Fibroblast of the conjunctiva (primary cell): ENCODE measurements at places on chromosomes 2 and 18.

GRCh38 chr2:229071292-229071976 lies 199.7 kb downstream of the PID1 start:
- no peak for DNase-seq

- no peak for DNase-seq
Measured at GRCh38 chr2:223210489-223210888, 158.5 kb downstream of the KCNE4 start.

DNA sequence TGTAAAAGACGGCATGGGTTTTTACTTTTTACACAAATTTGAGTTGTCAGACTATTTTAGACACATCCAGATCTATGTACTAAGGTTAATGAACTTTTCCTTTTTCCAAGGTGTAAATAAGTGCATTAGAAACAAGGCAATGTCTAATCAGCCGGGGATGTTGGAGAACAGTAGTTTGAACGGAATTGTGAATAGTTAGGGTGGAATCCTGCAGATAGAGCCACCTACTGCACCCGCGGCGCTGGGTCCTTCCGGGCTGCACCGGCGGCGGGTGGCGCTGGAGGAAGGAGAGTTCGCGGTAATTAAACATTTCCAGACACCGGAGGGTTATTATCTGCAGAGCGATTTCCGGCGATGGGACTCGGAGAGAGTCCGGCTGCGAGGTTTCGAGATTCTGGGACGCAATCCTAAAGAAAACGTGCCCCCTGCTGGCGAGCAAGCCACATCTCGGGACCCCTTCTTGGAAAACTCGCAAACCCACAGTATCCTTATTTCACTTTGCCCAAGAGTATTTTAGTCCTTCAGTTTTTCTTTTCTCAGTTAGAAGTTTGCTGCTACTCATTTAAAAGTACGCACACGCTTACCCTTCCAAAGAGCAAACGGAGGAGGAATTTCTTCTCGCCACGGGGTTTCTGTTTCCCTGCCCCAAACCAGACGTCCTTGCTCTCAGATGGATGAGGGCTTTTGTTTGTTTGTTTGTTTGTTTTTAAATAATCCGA lies 4.5 kb upstream of the OSR1 start:
- peak; percentile 81 for DNase-seq

DNA sequence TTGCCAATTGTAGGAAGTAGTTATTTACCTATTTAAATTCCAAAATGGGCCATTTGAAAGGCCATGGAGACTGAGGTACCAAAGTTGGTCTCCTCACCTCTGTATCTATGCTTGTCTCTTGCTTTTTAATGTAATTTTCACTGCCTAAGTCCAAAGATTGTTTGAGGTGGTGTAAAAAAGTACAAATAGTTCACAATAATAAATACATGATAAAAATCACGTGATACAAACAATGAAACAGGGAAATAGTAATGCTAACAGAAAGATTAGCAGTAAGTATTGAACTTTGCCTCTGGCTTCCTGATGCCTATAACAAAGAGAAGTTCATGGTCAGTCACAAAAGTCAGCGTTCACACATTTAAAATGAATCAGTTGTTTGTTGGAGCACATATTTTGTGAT lies 67.6 kb downstream of the CNTNAP5 start:
- DNase-seq: no peak

DNA sequence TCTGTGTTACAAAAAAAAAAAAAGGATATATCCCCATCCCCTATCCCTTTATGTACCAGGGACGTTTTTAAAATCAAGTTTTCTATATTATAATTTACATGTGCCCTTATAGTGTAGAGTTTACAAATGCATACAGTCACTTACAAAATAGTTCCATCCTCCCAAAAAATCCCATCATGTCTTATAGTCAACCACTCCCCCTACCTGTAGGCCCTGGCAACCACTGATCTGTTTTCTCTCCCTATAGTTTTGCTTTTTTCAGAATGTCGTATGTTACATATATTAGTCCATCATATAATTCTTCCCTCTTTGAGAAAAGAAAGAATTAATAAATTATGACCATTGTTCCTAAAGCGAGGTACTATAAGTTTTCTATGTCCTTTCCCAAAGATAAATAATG lies 17.8 kb downstream of the CFAP210 start:
- no peak for DNase-seq

DNA sequence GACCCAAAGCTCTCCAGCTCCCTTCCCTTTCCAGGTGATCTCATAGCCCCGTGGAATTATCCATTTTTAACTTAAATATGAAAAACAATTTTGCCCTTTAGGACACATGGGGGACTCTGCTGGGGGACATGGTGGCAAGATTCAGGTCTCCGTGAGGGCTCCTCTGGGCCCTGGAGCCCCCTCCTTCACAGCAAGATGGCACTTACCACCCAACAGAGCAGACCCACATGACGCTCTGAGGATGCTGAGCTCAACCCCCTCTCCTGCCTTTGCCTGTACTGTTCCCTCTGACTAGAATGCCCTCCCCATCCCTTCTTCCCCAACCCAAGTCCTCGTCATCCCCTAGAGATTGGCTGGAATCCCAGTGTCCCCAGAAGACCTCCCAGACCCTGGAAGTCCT lies 17.2 kb downstream of the TEX51 start:
- DNase-seq: no peak

GRCh38 chr2:186256540-186256939 lies 229.5 kb upstream of the ZC3H15 start:
- peak; percentile 29 for DNase-seq

DNA sequence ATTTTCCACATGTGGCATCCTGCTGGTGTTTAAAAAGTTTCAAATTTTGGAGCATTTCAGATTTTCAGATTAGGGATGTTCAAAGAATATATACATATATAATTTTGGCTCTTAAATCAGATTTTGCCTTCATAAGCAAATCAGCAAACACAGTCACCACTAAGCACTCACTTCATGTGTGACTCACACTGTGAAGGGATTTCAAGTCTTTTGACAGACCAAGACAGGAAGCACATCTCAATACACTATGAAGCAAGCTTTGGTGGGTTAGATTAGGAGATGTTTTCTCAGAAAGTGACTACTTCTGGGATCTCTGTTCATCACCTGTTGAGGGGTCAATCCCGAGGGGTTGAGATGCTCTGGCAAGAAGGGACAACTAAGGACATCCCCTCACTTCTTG lies 227.8 kb upstream of the RBBP8 start:
- no peak for DNase-seq

DNA sequence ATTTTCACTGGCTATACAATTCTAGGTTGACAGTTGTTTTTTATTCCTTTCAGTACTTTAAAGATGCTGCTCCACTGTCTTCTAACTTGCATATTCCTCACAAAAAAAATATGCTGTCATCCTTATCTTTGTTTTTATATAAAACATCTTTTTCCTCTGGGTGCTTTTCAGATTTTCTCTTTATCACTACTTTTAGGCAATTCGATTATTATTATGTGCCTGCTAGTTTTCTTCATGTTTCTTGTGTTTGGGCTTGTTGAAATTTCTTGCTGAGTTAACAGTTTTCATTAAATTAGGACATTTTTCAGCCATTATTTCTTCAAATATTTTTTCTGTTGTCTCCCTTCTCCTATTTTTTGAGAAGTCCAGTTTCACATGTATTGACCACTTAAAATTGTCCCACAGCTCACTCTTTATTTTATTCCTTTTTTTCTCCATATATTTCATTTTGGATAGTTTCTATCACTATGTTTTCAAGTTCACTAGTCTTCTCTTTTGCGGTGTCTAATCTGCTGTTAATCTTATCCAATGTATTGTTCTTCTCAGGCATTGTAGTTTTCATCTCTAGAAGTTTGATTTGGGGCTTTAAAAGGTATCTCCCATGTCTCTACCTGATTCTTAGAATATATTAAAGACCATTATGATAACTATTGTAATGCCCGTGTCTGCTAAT lies 205.1 kb upstream of the SIX3 start:
- no peak for DNase-seq

- no peak for DNase-seq
Measured at GRCh38 chr2:1253629-1254028, 159.6 kb upstream of the TPO start.

DNA sequence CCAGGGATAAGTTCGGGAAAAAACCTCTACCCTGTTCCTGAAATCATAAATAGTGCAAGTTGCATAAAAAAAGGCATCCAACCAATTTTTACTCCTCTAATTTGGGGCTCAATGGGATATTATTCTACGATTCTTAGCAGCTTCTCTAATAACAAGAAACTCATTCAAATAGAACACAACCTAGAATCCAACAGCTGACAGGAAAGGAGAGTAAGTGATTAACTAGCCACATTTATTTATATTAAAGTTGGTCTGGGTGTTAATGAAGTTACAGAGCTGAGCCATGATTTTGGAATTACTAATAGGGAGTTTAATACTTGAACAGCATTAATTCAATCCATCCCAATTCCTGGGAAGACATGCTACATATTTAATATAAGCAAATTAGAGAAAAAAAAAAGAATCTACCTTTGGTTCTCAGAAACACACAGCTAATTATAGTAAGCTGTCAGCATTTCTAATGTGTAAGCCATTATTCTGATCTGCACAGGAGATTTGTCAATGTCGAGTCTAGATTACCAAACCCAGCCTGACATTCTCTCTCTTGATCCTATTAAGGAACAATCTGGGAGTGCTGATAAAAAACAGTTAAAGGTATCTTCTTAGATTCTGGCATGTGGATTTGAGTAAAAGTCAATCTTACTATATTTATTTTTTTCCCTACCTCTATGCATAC lies 267.7 kb downstream of the NBAS start:
- DNase-seq: no peak
